ENCODE measurements at places on chromosomes 1 and 21.
A peak's percentile ranks its signal among the peaks of the same experiment; 100 is the strongest.

DNA sequence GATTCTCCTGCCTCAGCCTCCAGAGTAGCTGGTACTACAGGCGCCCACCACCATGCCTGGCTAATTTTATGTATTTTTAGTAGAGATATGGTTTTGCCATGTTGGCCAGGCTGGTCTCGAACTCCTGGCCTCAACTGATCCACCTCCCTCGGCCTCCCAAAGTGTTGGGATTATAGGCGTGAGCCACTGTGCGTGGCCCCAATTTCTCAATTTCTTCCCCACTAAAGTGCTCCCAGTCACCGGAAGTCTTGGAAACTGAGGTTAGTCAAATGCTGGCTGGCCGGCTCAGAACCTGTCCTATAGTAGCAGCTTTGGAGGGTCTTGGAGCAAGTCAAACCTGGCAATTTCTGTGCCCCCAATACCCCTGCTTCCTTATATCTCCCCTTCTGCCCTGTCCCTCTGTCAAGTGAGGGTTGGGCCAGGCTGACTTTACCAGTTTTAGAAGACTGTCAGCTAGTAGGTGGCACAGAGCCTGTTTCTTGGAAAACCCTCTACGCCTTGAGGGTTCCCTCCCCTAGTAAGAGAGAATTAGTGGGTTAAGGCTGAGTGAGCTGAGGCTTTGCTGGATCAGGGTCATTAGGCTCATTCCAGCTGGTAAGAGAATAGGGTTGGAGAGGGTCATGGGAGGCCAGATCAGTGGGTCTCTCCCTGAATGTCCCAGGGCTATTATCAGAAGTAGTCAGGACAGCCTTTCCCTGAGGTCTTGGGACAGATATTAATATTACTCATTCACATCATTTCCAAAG, 8.3 kb upstream of the EPB41 start:
- DNase-seq: no peak

GRCh38 chr1:9960706-9961562, 17.7 kb downstream of the NMNAT1 start:
- no peak for DNase-seq

- DNase-seq: no peak
Measured at GRCh38 chr1:20574686-20575540, 14.0 kb upstream of the CDA start.

- DNase-seq: no peak
Measured at GRCh38 chr1:201531551-201532425, 7.1 kb upstream of the NAV1 start.

GRCh38 chr21:27813750-27814149, 846.9 kb upstream of the ADAMTS5 start:
- peak; percentile 91 for DNase-seq

- no peak for DNase-seq
Measured at GRCh38 chr1:66302815-66303214, 231.1 kb upstream of the SGIP1 start.

- DNase-seq: no peak
Measured at GRCh38 chr1:15120251-15120945, 33.1 kb upstream of the TMEM51 start.

DNA sequence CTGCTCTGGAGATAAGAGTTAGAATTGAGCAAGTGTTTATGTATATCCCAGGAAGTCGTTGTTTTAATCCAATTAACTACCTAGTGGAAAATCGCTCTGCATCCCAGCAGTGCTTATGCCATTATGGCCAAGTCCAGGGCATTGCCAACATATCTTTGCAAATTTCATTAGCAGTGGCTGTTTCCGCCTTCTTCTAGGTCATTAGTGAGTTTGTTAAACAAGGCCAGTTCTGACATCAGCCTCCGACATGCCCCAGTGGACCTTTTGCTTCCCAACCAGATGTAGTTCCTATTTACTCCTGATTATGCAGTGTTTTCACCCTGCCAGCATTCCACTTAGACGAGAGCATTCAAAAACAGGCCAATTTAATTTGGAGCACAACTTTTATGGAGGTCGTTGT, 106.8 kb upstream of the FAM78B start:
- DNase-seq: no peak

GRCh38 chr21:29481641-29482040, 182.9 kb downstream of the BACH1 start:
- no peak for DNase-seq

DNA sequence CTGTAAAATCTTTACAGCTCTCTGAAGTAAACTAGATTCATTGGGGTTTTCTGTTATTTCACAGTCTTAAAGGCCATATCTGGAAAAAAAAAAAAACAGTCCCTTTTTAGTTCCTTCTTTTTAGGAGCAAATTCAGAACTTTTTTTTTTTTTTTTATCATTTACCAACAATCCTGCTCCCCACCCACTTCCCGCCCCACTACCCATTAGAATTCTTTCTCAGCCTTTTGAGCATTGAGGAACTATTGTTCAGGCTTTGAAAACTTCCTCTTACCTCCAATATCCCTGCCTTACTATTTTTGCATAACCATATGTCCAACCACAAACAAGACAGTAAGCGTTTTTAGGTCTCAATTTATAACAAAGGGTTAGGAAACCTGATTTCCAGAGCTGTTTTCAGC, 330.1 kb downstream of the PLPP3 start:
- DNase-seq: no peak

DNA sequence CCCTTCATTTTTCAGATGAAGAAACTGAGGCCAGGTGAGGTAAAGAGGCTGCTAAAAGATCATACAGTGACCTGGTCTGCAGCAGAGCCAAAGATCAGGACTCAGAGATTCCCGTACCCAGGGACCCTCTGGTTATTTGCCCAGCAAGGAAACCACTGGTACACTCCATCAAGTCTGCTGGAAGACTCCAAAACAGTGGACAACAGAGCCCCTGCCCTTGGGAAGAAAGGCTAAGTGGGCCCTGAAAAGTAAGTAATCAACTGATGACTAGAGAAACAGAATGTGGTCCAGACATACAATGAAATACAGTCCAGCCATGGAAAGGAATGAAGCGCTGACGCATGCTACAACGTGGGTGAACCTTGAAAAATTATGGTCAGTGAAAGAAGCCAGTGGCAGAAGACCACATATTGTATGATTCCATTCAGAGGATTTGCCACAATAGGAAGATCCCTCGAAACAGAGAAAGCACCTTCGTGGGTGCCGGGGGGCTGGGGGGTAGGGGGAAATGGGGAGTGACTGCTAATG, 106.4 kb downstream of the ETS2 start:
- no peak for DNase-seq

GRCh38 chr1:155011437-155012025, 8.9 kb downstream of the ZBTB7B start:
- no peak for DNase-seq

- DNase-seq: no peak
Measured at GRCh38 chr1:66464802-66465201, 69.2 kb upstream of the SGIP1 start.

DNA sequence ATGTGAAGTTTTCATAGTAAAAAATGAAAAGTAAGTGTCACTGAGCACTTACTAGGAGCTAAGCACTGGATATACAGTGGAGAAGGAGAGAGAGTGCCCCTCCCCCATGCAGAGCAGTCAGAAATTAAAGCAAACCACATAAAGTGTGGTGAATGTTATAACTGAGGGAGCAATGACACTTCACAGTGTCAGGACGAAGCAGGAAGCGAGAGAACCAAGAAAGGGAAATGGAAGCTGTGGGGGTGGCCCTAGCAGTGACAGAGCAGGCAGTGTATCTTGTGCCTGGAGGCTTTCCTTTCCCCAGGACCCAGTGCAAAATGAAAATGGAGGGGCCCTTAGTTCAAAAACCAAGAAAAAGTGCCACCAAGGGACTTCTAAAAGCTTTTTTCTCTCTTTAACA, 21.5 kb upstream of the RCAN3 start:
- DNase-seq: no peak

- no peak for DNase-seq
Measured at GRCh38 chr1:159175571-159175970, 4.2 kb downstream of the CADM3 start.

DNA sequence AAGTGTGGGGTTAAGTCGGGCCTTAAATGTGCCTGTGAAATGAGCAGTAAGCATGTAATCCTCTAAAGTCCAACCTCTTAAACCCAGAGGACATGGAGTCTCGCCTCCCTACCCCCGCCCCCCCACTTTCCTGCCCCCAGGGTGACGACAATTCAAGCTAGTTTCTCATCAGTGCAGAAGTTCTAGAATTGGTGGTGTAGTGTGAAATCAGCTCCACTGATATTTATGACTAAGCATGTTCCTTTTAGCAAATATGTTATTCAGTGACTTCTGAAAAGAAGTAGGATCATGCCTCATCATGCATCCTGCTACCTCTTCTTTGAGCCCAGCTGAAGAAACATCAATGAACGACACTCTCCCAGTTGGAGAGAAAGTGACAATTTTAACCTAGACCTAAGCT, 2.6 kb upstream of the ABCB10 start:
- DNase-seq: no peak

GRCh38 chr21:15058854-15059263, 5.9 kb downstream of the NRIP1 start:
- DNase-seq: no peak

- DNase-seq: no peak
Measured at GRCh38 chr21:36156815-36157670, at the start of gene DOP1B. Gene DOP1B (plus strand): TSS chr21:36156824. CDS start chr21:36164734, 7,910 bp downstream.

DNA sequence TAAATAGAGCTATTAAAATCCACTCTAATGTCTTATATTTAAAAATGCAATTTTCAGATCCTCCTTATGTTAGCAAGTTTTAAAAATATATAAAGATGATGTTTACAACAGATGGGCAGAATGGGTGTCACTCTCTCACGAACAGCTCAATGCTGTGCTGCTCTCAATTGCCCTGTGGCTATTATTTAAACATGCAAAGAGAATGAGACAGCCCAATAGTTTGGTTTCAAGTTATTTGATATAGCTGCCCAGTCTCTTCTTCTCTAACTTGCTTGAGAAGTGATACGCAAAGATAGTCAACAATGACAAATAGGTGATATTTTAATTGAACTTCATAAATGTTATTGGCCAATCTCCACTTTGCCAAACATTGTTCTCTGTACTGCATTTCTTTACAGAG, 199.3 kb upstream of the GREM2 start:
- no peak for DNase-seq

GRCh38 chr1:187894349-187894748, 1065.6 kb downstream of the PLA2G4A start:
- DNase-seq: no peak
